Activated CD8-positive, alpha-beta T cell treated with anti-CD3 and anti-CD28 coated beads for 36 hours (primary cell): ENCODE measurements at places on chromosomes 12 and 14. TPM values are rescaled to one million over a fixed set of nuclear protein-coding genes. Genes with fewer than 3 reads are reported as not detected.

TMEM30B gene
- total RNA-seq: 1.8 TPM

KRT78 gene
- total RNA-seq: not detected

TSPAN11 gene
- total RNA-seq: not detected

CBLN3 gene
- 2.9 TPM for total RNA-seq

GPR137C gene
- 0.11 TPM for total RNA-seq

PTHLH gene
- not detected for total RNA-seq

TSPAN9 gene
- 0.07 TPM for total RNA-seq

EPS8 gene
- 1.8 TPM for total RNA-seq

KRT79 gene
- 0.87 TPM for total RNA-seq

RTL1 gene
- not detected for total RNA-seq

PPHLN1 gene
- 76.1 TPM for total RNA-seq

KLRK1 gene
- total RNA-seq: 111 TPM

BDKRB1 gene
- total RNA-seq: not detected

CCDC184 gene
- total RNA-seq: 0.25 TPM

AKAP5 gene
- 1.6 TPM for total RNA-seq

PMEL gene
- 0.65 TPM for total RNA-seq

FAM186B gene
- total RNA-seq: not detected

ACADS gene
- total RNA-seq: 18.1 TPM

RPS29 gene
- 2,041 TPM for total RNA-seq

TPPP2 gene
- not detected for total RNA-seq

LRRC10 gene
- not detected for total RNA-seq

TAS2R9 gene
- not detected for total RNA-seq

KRT77 gene
- total RNA-seq: not detected
